ENCODE measurements at places on chromosomes 5 and 9.

GRCh38 chr5:103901885-103902284, 339.3 kb upstream of the NUDT12 start:
- no peak for DNase-seq

- DNase-seq, result no peak
Observed at GRCh38 chr5:14405267-14405666, 176.3 kb upstream of the OTULINL start.

DNA sequence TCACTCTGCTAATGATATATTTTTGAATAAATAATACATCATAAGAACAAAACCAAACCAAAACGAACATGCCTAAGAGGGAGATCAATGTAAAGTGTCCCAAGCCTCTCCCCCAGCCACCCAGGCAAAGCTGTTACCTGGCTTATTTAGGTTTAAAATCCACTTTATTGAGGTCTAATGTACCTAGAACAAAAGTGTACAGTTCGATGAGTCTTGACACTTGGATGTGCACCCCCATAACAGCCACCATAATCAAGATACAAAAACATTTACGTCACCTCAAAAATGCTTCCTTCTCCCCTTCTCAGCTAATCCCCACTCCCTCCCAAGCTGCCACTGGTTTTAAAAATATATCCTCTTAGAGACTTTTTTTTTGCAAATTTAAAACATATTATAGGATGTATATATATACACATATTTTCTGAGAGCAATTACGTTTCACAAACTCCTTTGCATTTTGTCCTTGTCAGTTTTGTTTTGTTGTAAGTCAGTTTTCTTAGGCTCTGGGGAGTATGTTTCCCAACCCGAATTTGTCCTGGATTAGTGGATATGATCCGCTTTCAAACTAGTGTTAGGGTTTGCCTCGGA, 8.3 kb upstream of the NKX2-5 start:
- no peak for DNase-seq

DNA sequence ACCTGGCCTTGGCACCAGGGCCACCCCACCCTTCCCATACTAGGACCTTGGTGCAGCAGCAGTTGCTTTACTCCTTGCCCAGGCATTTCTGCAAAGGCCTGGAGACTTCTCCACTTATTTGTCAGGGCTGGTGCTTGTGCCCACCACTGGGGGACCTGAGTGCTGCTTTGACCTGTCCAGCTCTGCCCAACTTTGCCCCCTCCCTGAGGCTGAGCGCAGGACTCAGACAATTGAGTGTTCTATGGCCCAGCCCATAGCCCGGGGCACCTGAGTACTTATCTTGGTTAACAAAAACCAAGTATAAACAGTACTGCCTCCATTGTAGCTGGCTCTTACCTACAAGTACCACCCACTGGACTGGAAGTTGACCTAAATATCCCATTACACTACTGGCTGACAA, 406.1 kb upstream of the CHD1 start:
- no peak for DNase-seq

GRCh38 chr5:61055434-61056006, 106.7 kb downstream of the SMIM15 start:
- DNase-seq, result peak; percentile 66

DNA sequence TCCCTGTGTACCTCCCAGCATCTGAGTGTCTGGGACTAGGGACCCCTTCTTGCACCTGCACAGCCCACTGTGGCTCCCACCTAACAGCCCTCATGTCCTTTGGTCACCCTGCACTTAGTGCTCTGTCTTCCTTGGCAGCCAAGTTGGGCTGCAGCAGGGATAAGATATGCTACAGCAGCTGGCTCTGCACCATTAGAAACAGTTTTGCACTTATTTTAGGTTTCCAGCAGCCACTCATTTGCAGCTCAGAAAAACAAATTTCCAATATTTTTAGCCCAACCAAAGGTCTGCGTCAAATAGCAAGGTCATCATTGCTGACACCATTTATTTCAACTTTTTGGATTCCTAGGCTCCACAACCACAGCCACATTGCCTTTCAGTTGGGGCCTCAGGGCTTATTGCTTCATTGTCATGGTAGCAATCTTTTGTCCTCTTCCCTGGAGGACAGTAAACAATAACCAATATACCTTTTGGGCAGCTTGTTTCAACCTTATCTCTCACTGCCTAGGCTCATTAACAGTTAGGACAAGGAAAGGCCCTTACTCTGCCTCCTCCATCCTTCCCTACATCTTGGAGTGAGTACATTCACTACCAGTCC, 263.9 kb downstream of the COX7C start:
- DNase-seq, result no peak

- peak; percentile 39 for DNase-seq
Observed at GRCh38 chr9:133375116-133375723, 640 bp downstream of the SURF4 start.
